ENCODE measurements at places on chromosomes 7 and 10. TPM values are rescaled to one million over a fixed set of nuclear protein-coding genes. Genes with fewer than 3 reads are reported as not detected.
A peak's percentile ranks its signal among the peaks of the same experiment; 100 is the strongest.

- H3K27me3 ChIP-seq: no peaks in the 10 kb centered on the region
- H3K36me3 ChIP-seq: no peaks in the 10 kb centered on the region
- H3K27ac ChIP-seq: no peak overlapping the region
- no peaks in the 10 kb centered on the region for H3K4me1 ChIP-seq
- no peak for DNase-seq
Observed at GRCh38 chr10:99558708-99559107, 26.0 kb downstream of the NKX2-3 start.

- no peaks in the 10 kb centered on the region for H3K27me3 ChIP-seq
- no peak overlapping the region for H3K27ac ChIP-seq
- no peaks in the 10 kb centered on the region for H3K36me3 ChIP-seq
- DNase-seq: no peak
- H3K4me3 ChIP-seq: no peak overlapping the region
Observed at GRCh38 chr10:131775833-131776232, 125.0 kb upstream of the PPP2R2D start.

- DNase-seq: no peak
- H3K27ac ChIP-seq: no peak overlapping the region
- no peaks in the 10 kb centered on the region for H3K36me3 ChIP-seq
- H3K4me3 ChIP-seq: no peak overlapping the region
- no peaks in the 10 kb centered on the region for H3K27me3 ChIP-seq
Observed at GRCh38 chr7:31518766-31519165, 4.9 kb downstream of the ITPRID1 start.

GRCh38 chr10:33487014-33487776 lies 152.7 kb upstream of the NRP1 start:
- no peak overlapping the region for H3K4me3 ChIP-seq
- H3K36me3 ChIP-seq: no peaks in the 10 kb centered on the region
- DNase-seq: no peak
- H3K27me3 ChIP-seq: no peaks in the 10 kb centered on the region

DNA sequence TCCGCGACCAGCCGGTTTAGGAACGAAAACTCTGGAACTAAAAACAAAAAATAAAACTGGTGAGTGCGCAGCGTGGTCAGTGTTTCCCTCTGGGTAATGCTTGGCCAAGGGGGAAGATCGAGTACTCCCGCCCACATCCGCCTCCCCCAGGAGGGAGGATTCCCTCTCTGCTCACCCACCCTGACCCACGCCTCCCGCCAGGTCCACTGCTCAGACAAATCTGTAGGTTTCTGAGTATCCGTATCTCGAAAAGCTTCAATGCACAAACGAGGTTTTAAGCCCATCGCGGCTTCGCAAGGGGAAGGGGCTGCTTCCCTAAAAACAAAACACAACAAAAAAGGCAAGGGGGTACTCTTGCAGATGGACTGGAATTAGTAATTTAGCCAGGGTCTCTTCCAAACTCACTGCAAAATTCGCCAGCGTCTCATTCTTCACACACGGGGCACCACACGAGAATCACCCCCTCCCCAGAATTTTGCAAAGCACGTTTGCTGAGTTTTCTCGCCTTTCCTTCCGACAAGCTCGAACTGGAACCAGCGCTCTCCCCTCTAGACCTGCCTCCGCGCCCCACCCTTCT lies 75.2 kb downstream of the INSIG1 start:
- H3K27ac ChIP-seq: no peak overlapping the region
- H3K4me1 ChIP-seq: peaks cover 6% of the 10 kb centered on the region
- no peak for DNase-seq
- peaks cover 6% of the 10 kb centered on the region for H3K27me3 ChIP-seq
- no peak overlapping the region for H3K4me3 ChIP-seq
- H3K36me3 ChIP-seq: no peaks in the 10 kb centered on the region

DNA sequence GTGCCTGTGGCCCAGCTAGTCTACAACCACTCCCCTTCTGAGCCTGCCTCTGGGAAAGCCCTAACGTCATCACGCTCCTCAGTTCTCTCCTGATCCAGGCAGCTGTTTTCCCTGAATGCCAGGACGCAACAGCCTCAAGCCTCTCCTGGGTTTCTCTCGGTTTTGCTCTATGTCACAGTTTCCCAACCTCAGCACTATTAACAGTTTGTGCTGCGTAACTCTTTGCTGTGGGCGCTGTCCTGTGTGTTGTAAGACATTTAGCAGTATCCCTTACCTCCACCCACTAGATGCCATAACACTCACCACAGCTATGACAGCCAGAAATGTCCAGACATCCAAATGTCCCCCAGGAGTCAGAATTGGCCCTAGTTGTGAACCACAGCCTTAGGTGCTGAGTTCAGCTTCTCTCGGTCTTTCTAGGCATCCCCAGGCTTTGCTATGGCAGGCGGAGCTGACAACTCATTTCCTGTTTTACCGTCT lies 226.3 kb upstream of the NPVF start:
- no peaks in the 10 kb centered on the region for H3K36me3 ChIP-seq
- no peak overlapping the region for H3K27ac ChIP-seq
- peaks cover 4% of the 10 kb centered on the region for H3K4me1 ChIP-seq
- H3K27me3 ChIP-seq: no peaks in the 10 kb centered on the region
- DNase-seq: no peak
- H3K4me3 ChIP-seq: no peak overlapping the region

DNA sequence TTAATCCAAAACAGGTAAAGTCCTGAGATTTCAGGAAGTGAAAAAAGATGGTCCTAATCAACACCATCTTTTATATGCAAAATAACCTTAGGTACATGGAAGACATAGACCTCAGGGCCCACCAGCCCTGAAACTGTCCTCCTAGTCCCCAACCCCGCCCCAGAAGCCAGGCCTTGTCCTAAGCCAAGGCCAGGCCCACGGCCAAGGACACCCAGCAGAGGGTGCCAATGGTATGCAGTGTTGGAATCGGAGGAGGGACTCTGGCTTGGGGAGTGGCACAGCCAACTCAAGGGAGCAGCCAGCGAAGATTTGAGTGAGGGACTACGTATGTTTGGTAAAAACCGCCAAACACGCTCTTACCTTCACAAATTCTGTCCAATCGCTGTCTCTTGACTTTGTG lies 96.7 kb downstream of the ZRANB1 start:
- no peaks in the 10 kb centered on the region for H3K27me3 ChIP-seq
- H3K4me3 ChIP-seq: no peak overlapping the region
- peaks cover 42% of the 10 kb centered on the region for H3K4me1 ChIP-seq
- H3K36me3 ChIP-seq: no peaks in the 10 kb centered on the region
- peak overlapping the region; percentile 45 for H3K27ac ChIP-seq

DNA sequence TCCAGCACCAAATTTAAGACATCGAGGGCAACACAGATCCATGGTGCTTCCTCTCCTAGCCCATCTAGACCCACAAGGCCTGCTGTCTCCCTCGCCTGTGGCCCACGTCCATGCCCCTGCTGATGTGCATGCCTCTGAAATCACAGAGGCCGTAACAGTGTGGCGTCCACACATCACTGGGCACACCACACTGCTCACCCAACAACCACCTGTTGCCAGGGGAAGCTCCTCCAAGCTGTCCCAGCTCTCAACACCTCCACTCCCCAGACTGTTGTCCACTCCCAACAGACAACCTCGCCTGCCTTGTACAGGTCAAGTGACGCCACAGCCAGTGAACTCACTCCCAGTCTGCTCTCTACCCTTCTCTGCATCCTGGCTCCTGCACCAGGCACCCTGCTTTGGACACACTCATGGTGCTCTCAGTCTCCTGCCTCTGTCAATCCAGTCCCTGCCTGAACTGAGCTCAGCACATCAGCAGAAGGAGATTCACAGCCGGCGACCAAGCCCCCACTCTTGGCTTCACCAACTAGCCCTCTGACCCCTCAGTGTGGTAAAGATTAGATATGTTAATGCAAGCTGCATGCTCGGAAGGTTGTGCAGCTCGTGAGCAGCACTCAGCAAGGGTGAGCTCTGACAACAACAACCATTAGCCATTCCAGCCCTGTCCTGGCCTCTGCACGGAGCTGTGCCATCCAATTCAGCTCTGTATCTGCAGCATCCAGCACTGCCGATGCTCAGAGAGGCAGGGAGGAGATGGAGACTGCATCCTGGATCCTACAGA lies 197.0 kb downstream of the TNS3 start:
- no peaks in the 10 kb centered on the region for H3K27me3 ChIP-seq
- no peak overlapping the region for H3K4me3 ChIP-seq
- H3K27ac ChIP-seq: no peak overlapping the region
- DNase-seq: no peak
- H3K36me3 ChIP-seq: no peaks in the 10 kb centered on the region

The SH2D4B gene
- not detected for polyA plus RNA-seq

The TEX47 gene
- not detected for polyA plus RNA-seq

The ODAD2 gene
- polyA plus RNA-seq: 0.52 TPM

The PLXNA4 gene
- 0.19 TPM for polyA plus RNA-seq

Measured in pancreas (tissue), 10 donors.